ENCODE measurements at places on chromosomes 1 and 21.

DNA sequence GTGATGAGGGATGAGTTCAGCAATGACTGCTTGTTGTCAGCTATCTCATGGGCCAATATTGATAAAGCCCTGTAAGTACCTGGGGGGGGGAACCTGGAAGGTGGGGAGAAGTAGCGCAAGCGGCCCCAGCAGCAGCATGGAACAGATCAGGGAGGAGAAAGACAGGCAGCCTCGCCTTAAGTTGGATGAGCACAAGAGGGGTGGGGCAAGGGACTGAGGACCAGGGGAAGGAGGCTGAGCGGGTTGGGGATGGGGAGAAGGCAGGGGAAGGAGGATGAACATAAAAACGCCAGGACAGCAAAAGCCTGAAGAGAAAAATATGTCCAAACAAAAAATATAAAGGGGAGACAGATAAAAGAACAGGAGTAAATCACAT is 70.6 kb downstream of the ALG14 start:
- DNase-seq = no peak

DNA sequence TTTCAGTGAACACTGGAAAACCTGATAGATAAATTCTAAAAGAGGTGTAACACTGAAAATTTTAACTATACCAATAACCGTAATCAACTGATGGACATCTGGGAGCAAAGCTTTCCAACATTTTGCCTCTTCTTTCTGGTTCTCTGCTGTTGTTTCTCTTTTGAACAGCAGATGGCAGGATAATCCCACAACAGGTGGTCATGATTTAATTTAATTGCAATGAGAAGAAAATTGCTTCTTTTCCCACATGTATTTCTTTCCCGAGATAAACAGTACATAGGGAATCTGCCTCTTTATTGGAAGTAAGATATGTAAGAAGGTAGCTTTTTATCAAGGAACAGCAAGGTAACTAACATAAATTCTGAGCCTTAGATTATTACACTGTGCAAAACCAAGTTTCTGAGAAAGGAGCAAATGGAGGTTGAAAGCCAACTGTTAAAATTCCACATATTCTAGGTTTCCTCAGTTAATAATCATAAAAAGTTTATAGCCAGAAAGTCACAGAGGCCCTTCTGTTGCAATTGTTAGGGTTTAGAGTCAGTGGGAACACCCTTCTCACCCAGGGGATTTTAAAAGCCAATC is 72.9 kb downstream of the RPS6KA1 start:
- DNase-seq = peak; percentile 58

DNA sequence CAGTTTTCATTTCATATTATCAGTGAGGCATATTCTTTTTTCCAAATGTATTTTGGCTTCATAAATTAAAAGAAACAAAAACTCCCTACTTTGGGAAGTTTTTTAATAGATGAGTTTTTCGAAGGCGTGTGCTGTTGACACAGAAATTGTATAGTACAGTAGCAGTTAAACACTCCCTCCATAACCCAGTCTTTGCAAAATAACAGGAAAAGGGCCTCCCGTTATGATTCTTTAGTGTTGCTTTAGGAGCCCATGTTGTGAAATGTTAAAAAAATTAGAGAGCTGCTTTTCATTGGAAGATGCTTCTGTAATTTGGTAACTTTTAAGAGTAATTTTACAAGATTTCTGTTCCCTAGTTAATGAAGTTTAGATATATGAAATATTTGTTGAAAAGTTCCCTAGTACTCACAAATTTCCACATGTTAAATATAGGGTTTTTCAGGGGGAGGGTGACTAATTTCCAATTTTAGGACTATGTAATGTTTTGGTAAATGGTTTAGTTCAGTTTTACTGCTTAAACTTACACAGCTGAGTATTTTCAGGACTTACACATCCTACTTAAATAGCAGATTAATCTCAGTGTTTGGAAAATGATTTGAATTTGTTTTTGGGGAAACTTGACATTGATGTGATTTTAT is 2.0 kb downstream of the CAMSAP2 start:
- no peak for DNase-seq

GRCh38 chr1:204128964-204129896 is 22.6 kb downstream of the ETNK2 start:
- DNase-seq = peak; percentile 49

DNA sequence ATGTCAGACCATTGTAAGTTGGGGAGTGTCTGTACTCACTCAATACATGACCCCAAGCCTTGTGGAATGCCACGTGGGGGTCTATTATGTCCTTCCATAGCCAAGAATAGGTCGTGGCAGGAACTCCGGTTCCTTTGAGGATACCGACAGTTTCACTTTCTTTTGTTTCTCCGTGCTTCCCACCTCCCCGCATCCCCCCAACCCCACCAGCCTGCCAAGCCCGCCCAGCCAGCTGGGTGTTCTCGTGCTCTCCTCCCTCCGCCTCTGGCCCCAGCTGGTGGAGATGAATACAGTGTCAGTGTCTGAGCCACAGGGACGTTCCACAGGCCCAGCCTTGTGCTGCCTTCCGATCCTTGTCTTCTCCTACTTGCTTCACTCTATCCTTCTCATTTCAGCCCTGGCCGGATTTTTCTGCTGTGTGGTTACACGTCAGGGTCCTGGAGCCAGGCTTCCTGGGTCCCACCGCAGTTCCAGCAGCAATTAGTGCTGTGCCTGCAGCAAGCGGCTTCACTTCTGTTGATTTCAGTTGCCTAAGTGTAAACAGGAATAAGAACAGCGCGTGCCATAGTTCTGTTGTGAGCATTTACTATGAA is 4.1 kb upstream of the AGTRAP start:
- DNase-seq = no peak

- no peak for DNase-seq
Measured at GRCh38 chr1:212354464-212354863, 60.2 kb downstream of the PACC1 start.

GRCh38 chr1:224169718-224170270 is 13.2 kb upstream of the DEGS1 start:
- DNase-seq = no peak

GRCh38 chr1:234148350-234148749 is 224.9 kb upstream of the COA6 start:
- DNase-seq = no peak

DNA sequence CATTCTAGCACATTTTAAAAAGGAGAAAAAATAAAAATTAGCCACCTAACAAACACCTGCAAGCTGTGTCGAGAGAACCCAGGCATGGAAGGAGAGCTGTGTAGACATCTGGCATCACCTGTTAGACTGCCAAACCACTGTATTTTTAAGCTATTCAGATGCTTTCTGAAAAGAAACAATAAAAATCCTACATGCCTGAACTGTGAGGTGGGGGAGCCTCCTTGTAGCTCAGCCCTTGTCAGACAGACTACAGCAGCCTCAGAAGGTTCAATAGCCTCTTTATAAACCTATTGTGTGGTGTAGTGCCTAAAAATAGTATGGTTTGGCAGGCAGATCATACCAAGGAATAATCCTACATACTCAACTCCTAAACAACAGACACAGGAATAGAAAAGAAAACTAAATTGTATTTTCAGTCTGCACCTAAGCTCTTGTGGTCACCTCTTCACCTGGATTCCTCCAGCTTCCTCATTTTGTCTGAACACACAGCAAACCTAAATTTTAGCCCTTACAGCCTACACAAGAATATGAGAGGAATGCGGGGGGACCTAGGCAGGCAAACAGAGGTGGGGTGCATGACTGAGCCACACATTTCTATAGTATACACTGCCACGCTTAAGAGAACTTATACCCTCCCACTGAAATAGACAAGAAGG is 67.0 kb downstream of the SIPA1L2 start:
- no peak for DNase-seq

DNA sequence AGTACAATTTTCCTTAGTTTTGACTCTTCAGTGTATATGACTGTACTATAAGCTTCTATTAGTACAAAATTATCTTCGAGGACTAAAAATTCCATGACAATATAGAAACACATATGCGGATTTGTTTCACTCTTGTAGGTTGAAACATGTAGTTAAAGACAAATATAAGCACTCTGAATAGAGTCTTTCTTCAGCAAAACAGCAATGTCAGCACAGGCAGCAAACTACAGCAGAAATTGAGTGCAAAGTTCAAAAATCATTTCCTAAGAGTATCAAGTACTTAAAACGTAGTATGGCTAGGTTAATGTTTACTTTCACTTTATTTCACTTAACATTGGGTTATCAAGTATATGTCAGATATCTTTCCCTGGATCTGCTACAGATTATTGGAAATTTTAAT is 106.7 kb downstream of the FAF1 start:
- DNase-seq = no peak

GRCh38 chr1:82830690-82831380 is 1030.1 kb downstream of the ADGRL2 start:
- DNase-seq = no peak

DNA sequence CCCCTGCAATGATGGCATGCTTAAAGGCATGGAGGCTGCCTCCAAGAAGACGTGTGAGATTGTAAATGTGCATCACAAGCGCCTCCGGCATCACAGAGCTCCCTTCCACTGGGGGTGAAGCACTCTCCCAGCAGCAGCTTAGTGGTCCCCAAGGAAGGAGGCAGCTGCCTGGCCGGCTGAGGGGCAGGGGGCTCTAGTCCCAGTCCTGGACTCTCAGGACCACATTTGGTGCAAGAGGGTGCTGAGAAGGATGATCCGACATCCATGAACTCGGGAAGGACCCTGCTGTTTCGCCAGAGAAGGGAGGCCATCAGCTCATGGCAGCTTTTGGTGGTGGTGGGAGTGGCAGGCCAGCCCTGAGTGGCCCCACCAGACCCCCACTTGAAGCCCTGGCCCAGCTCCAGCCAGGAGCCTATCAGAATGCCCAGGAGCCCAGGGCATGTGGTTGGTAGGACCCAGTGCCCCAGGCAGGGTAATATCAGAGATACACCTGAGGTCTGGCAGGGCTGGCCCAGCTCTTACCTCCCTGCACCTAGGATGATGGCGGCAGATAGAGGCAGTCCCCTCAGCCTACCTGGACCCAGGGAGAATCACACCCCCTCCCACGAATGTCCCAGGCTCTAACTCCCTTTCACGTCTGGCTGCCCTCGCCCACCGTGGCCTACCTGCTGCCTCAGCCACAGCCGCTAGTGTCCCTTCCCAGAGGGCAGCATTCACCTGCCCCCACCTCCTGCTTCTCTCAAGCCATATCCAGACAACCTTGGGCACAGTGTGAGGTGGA is 2.4 kb upstream of the WNT9A start:
- DNase-seq = no peak

DNA sequence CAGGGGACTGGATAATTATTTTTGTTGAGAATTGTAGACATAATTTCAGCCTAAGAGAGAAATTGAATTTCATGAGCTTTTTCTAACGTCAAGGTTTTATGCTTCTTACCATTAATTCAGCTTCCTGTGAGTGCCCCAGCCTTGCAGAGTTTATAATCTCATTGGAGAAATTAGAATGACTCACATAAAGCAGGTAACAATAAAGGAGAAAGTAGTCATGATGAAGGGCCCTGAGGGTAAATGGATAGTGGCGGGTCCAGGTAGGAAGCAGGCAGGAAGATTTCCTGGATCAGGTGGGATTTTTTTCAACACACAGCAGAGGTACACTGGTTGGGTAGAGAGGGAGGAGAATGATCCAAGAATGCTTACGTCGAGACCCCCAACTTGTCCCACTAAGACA is 311.4 kb downstream of the BARHL2 start:
- DNase-seq = no peak

GRCh38 chr1:25715888-25716287 is 84.1 kb upstream of the SELENON start:
- no peak for DNase-seq

DNA sequence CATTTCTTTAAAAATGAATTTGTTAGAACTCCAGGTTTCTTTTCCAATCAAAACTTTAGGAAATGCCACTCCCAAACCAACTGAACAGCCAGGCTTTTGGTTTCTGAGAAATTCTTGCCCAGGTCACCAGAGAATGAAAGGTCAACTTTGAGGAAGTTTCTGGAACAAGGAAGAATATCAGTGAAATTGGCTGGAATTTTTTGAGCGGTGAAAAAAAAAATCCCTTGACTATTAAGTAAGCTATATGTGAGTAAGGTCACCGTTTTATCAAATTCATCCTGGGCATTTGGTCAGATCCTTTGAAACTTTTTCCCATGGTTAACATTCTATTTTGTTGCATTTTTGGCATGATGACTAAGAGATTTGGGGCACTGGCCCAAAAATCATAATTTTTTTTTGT is 469.3 kb downstream of the LTN1 start:
- no peak for DNase-seq

DNA sequence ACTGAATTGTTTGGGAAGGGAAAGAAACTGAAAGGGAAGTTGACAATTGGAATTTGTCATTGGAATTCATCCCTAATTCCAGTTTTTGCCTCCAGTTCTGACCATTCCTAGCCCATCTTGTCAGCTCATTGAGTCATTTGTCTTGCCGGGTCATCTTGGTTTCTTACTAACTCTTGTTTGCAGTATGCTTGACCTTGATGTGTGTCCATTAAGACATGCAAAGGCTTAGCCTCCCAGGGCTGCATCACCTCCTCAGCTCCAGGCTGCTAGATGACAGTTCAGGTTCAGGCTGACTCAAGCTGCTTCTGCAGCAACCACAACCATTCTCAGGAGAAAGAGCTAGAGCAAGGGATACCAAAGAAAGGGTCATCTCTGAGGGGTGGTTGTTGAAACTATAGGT is 151.3 kb upstream of the PTGFR start:
- no peak for DNase-seq

- DNase-seq = no peak
Measured at GRCh38 chr1:93635614-93636543, 45.8 kb downstream of the BCAR3 start.

- no peak for DNase-seq
Measured at GRCh38 chr1:24186711-24186992, 437 bp downstream of the IFNLR1 start.

- DNase-seq = no peak
Measured at GRCh38 chr1:14165371-14165801, 433.1 kb upstream of the KAZN start.

DNA sequence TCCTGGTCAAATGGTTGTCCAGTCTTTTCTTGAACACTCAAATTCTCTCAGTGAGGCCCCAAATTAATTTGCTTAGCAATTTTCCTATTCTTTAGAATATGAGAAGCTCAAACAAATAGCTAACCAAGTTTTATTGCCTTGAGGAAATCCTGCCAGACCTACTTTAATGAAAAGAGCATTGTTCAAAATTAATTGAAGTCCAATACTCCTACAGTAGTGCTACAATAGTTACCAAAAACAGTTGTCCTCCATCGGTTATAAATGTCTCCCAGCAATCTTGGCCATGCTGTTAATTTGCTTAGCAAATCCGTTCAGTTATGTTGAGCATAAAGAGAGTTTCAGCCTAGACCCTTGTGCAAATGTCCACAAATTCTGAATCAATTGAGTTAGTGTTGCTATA is 112.9 kb downstream of the MAB21L3 start:
- DNase-seq = no peak

Measured in effector memory CD8-positive, alpha-beta T cell (primary cell).